ENCODE measurements at places on chromosomes 5 and 9.

DNA sequence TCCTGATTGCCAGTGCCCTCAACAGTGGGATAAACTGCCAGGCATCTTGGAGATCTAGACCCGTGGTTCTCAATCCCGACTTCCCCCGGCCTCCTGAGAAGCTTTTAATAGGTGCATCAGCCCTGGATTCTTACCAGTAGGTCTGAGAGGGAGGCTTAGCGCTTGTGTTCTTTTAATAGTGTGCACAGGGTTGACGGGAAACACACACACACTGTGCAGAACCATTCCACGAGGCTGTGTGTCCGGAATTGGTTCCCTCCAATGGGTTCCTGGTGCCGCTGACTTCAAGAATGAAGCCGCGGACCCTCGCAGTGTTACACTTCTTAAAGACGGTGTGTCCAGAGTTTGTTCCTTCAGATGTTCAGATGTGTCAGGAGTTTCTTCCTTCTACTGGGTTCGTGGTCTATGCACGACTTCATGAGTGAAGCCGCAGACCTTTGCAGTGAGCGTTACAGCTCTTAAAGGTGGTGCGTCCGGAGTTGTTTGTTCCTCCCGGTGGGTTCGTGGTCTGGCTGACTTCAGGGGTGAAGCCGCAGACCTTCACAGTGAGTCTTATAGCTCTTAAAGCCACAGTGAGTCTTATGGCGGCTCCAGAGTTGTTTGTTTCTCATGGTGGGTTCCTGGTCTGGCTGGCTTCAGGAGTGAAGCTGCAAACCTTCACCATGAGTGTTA lies 46.6 kb upstream of the PRSS3 start:
- no peak for DNase-seq

DNA sequence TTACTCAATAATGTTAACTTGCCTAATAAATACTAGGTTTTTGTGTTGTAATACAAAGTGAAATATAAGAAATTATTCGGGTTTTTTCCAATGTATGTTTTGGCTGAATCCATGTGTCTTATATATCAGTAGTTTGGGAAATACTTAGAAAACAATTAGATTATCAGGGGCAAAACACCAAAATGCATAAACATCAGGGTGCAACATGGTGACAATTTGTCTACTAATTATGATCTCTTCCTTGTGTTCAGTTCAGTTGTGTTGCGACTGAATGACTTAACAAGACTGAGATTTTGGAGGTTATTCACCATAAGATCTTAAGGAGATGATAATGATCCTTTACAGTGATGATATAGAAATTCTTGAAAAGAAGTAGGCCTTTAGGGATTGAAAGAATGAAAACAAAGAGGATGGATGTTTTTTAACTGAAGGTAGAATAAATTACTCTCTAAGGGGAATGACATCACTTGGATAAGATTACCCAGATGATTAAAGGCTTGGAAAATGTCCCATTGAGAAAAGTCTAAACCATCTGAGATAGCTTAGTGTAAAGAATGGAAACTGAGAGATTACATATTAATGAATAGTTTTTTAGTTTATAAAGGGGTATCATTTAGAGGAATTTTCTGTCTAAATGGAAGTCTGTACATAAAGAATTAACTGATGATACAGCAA lies 415.8 kb downstream of the SPATA31D1 start:
- DNase-seq: no peak

DNA sequence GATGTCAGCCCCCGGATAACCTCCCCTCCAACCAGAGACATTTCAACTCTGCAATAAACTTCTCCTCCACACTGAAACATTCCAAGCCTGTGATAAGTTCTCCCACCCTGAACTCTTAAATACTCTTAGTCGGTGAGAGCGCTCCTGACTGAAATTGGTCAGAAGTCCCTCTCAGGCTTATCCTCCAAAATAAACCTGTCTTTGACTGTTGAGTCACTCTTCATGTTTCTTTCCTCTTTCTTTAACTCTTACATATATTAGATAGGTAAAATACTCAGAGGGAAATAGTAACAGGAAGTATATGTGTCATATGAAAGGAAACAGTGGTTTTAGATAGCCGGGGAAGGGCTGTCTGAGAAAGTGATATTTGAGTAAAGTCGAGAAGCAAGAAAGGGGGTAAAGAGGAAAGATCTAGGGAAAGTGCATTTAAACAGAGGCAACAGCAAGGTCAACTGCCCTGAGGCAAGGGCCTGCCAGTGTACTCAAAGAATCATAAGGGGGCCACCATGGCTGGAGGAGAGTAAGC lies 11.0 kb upstream of the FAM81B start:
- DNase-seq: no peak

GRCh38 chr5:97142521-97143254 lies at the start of gene LIX1:
Gene LIX1 (minus strand): TSS chr5:97142611. CDS start chr5:97142576, 35 bp downstream.
- DNase-seq: no peak

- no peak for DNase-seq
These were observed 15.6 kb downstream of the PSD2 start for GRCh38 chr5:139811274-139811607.

DNA sequence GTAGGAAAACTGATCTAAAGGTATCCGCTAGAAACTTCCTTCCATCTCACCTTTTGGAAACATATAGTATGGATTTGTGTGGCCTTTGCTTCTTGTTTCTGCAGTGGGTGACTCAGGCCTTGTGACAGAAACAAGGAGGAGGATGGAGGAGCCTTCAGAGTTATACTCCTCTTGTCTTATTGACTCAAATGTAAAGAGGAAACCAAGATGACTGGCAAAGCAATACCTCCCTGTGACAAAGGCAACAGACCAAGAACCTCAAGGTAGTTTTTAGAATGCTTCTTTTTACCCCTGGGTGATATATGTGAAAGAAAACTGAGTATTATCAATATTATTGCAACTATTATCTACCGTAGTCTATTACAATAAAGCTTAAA lies 123.3 kb upstream of the SLIT3 start:
- DNase-seq: no peak

DNA sequence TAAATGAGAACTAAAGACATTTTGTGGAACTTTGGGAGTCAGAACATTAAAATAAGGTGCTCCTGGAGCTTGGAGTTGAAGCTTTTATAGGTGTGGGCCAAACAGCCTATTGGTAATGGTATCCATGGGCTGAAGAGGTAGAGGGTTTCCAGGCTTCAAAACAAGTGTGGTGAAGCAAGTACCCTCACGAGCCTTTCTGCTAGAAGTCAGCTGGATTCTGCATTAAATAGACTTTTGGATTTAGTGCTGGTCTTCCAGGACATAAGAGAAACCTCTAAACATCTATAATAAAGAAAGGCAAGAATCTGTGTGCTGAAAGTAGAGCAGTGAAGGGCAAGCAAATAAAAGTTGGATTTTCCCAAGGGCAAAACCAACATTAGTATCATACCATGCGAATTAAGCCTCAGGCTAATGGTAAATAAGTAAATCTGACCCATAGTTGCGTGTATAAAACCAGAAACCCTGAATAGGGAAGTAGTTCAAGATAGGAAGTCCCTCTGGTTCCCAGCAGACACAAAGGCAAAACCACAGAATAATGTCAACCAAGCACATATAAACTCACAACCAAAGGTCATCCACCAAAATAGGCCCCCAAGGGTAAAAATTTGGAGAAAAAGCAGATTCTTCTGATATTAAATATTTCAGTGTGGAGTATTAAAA lies 306.3 kb downstream of the TLE4 start:
- DNase-seq: no peak

DNA sequence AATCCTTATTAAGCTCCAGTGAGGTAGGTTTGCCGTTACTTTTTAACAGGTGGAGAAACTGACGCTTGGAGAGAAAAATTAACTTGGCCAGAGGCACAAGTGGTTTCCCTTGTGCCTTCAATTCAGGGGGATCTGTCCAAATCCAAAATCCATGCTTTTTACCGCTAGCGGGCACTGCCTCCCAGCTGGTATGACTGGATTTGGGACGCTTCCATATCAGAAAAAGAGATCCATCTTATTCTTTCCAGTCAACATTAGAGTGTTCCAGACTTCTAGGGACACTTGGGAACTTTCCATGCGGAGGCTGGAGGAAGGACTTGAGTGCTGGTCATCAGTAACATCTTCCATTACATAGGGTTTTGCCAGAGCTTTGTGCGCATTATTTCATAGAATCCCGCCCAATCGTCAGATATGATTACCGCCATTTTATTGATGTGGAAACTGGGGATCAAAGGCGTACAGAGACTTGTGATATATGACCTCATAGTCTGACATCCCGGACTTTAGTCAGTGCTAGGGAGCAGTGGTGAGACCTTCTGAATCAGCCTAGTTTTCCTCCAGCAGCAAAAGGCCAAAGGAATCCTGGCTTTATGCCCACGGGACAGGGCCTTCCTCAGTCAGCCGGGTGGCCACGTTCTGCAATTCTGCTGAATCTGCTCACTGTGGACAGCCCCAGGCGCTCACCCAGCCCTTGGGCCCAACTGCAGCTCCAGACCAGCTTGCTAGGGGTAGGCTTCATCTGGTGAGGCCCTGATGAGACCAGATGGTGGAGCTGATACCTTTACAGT lies 1.1 kb upstream of the GNPDA1 start:
- no peak for DNase-seq

DNA sequence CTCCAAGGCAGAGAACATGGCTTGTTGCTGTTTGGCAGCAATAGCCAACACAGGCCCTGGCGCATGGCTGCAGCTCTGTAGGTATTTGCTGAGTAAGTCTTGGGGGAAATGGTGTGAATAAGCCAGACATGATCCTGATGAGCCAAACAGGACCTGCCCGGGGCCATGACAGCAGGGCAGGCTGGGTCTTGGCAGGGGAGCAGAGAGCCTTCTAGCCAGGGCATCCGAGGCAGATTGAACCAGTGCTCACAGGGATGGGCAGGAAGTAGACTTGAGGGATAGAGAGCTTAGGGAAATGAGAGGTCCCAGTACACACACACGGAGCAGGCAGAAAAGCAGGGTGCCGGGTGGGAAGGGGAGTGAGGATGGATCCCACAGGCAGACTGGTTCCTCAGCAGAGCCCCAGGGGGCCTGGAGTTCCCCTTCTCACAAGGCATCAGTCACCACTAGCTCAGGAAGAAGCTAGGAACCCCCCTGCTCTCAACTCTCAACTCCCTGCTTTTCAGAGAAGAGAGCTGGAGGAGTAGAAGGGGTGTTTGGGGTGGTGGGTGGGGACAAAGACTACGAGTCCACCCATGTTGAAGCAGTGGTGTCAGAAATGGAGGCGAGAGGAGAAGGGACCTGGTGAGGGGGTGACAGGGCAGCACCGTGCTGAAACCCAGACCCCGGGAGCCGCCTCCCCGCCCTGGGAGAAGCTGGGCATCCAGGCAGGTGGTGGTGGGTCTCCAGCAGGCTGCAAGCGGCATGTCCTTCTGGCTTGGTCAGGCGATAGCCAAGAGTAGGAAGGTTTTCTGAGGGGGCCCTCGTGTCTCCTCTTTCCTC lies 111.1 kb downstream of the RGS3 start:
- no peak for DNase-seq

DNA sequence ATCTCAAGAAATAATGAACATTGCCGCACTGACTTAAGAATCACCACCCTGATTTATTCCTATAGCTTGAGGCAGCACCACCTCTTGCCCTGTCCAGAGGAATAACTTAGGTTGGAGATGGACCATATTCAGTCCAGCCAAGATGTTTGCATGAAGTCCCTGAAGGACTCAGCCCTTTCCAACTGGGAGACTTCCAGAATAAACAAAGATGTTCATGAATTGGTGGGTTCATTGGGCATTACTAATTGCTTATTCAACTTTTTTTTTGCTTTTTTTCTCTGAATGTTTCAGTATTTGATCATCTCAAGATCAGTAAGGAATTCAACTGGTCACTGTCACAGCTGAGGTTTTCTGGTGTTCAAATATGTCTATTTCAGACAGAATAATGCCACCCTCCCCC lies 470.6 kb downstream of the CCDC171 start:
- DNase-seq: no peak

DNA sequence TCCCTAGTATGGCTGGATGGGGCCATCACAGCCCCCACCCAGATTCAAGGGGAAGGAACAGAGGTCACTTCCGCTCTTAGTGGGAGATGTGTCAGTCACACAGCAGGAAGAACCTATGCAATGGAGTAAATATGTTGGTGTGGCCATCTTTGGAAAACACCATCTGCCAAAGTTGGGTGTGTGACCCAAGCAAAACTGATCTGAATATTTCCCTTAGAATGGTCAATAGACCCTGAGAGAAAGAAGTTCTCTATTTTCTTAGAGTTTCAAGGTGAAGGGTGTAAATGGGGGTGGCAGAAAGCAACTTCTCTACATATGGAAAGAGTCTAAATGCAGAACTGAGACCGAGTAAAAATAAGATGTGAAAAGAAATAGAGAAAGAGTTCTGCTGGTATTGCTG lies 212.7 kb downstream of the ESM1 start:
- no peak for DNase-seq

GRCh38 chr5:142627383-142628217 lies 58.3 kb downstream of the FGF1 start:
- no peak for DNase-seq

GRCh38 chr5:149840226-149840825 lies 104.3 kb downstream of the PDE6A start:
- no peak for DNase-seq

- DNase-seq: peak; percentile 7
These were observed 24.0 kb downstream of the HNRNPK start for GRCh38 chr9:83956086-83956435.

GRCh38 chr9:124483481-124483880 lies 23.7 kb downstream of the NR5A1 start:
- no peak for DNase-seq

GRCh38 chr9:129316281-129317030 lies 138.4 kb upstream of the IER5L start:
- DNase-seq: no peak

GRCh38 chr9:78210841-78211301 lies 25.0 kb upstream of the CEP78 start:
- DNase-seq: no peak

DNA sequence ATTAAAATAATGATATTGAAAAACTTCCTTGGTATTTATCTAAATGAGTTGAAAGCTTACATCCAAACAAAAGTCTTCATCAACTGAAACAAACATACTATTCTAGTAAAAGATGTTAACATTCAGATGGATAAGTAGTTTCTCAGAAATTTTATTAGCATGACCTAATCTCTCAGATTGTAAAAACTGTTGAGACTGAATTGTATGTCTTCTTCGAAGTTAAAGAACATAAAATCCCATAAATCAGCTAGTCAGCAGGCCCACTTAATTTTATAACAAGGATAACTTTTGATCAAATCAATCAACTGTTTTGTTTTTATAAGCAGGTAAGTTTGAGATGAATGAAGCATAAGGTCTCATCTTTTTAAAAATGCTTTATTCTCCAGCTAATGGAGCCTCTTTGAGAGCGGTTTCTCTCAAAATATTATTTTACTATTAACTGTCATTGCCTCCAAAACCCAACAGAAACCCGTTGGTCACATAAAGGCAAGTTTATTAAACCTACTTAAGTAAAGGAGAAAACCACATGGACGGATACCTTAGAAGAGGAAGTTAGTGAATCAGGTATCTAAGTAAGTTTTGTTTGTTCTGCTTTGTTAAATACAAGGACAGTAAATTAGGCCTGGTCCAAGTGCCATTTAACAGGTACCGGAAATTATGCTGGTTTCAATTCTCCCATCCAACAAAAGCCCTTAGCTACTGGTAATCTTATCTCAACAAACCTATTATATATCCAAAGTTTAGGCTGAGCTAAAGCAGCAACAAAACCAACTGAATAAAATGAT lies 457.0 kb downstream of the PDE4D start:
- DNase-seq: no peak
